GM12891 (cell line): ENCODE measurements at places on chromosomes 2 and 18.

GRCh38 chr2:217431577-217432269 lies 571.1 kb downstream of the TNS1 start:
- no peak for DNase-seq

DNA sequence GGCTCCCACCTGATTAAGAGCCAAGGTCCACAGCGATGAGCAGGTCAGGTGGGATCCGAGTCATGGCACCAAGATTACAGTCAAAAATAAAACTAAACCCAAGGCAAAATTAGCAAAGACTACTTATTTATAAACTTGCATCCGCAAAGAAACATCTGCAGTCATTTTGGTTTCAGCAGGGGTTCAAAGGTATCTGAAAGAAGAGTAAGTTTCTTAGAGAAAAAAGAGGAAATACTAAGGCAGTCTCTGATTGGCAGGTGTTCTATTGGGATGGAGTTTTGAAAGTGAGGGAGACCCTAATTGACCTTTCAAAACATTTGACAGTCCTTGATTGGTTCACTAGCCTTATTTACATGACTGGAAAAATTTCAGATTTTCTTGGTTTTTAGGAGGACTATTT lies 11.0 kb upstream of the PLB1 start:
- DNase-seq: no peak

DNA sequence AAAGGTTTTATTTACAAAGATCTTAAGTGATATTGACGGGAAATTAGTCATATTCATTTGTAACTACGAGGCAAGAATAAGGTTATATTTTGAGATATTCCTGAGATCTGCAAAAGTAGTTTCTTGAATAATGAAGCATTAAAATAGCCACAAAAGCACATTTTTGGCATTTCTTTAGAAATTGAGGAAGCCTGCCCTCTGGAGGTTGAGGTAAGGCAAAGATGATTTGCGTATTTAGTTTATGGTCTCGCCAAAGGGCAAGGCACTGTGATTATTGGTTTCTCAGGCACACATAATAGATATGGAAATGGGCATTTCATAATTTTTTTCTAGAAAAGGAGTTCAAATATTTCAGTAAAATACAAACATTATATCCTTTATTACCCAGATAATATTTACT lies 143.7 kb upstream of the RPRM start:
- no peak for DNase-seq

- no peak for DNase-seq
Observed at GRCh38 chr2:111100087-111100764, 20.5 kb upstream of the BCL2L11 start.

DNA sequence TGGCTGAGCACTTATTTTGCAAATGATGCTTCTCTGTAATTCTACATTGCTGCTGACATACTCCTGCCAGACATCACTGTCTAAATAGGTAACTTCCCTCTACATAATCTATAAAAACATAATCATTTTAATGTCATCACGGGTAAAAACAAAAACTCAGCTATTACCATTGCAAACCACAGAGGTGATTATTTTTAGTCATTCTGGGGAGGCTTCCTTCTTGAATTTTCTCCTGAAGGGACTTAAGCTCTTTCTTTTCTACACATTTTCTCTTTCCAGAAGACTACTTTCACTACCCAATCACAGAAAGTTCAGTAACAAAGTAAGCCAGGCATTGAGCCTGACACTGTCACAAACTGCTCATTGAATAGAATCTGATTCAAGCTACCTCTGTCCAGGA lies 40.4 kb upstream of the NFU1 start:
- DNase-seq: no peak

GRCh38 chr2:111659361-111660333 lies 224.3 kb downstream of the ANAPC1 start:
- no peak for DNase-seq

DNA sequence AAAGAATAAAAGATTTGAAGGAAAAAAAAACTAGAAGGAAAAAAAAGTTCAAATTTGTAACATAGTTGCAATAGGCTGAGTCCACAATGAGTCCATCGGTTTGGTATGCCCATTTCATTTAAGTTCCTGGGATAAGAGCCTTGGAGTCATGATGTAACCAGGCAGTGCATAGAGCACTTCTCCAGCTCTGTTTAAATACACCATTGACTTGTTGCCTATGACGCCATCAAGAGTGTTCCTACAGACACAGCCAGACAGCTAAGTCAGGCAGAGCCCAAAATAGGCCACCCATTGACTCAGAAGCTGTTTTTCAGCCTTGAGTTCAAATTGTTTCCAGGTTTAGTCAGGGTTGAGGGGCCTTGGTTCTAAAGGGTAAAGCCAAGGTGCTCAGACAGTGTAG lies 44.9 kb downstream of the SOCS6 start:
- no peak for DNase-seq
